Keratinocyte (primary cell): ENCODE measurements at places on chromosomes 11 and 22.

DNA sequence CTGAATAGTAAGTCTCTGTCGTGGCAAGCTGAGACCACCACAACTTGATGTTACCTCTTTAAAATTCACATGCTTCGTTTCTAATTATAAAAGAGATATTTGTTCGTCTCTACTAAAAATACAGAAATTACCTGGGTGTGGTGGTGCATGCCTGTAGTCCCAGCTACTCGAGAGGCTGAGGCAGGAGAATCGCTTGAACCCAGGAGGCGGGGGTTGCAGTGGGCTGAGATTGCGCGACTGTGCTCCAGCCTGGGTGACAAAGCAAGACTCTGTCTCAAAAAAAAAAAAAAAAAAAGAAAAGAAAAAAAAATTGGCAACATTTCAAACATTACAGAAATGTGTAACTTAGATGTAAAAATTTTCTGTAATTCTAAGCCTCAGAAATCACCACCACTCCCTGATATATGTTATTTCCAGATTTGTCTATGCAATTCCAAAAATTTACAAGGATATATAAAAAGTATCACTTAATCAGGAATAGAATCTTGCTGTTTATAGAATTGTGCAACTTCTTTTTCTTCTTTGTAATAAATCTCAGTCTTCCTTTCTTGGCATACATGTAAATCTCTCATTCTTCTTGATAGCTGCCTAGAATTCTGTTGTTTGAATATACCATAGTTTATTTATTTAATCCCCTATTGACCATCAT lies 37.3 kb downstream of the C11orf96 start:
- no peak for DNase-seq

DNA sequence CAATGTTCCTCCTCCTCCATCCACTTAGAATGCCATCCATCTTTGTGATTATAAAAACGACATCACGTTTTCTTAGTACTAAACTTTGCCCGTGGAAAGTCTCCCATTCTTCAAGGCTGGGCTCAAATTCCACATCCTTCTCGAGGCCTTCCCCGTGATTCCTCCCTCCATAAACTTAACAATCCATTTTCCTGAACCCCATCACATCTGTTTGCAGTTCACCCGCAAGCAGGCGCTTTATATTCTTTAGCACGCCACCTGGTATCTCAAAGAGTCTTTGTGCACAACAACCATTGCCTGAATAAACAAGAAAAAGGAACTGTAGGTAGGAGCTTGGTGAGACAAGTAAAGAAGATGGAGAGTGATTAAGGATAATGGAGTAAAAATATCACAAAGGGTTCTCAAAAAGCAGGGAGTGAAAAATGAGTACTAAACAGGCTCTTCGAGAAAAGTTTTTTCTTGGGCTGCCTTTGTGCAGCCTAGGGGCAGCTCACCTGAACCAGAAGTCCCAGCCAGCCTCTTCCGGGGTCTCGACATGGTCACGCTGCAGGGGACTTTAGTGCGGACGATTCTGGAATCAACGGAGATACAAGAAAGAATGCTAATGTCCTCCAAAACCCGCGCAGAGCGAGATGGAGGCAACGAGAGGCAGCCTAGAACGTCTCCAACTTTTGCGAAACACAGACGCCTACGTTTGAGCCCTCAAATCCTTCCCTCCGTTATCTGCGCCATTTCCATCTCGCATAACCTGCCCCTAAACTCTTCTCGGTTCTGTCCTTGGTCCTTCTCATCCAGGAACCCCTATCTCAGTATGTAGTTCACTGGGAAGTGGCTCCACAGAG lies 585 bp downstream of the THYN1 start:
- no peak for DNase-seq

GRCh38 chr11:3115321-3115720 lies 49.8 kb downstream of the OSBPL5 start:
- DNase-seq: no peak

- DNase-seq: no peak
Observed at GRCh38 chr11:71247551-71248250, 4.7 kb downstream of the SHANK2 start.

DNA sequence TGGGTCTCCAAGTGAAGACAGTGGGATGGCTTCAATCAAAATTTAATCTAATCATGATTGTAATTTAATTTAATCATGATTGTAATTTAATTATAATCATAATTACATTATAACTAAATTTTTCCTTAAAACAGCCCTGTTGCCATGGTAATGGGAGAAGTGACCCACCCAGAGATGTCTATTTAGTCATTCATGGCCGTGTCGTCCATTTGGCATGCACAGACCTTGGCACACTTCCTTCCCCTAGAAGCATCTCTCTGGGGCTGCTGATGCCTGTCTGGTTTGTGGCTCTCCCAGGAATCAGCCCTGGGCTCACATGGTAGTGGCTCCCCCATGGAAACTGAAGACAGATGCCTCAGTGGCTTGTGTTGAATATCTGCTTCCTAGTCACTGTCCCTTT lies 27.0 kb downstream of the P4HA3 start:
- no peak for DNase-seq

- DNase-seq: no peak
Observed at GRCh38 chr22:43363315-43364168, 20.4 kb upstream of the SCUBE1 start.

DNA sequence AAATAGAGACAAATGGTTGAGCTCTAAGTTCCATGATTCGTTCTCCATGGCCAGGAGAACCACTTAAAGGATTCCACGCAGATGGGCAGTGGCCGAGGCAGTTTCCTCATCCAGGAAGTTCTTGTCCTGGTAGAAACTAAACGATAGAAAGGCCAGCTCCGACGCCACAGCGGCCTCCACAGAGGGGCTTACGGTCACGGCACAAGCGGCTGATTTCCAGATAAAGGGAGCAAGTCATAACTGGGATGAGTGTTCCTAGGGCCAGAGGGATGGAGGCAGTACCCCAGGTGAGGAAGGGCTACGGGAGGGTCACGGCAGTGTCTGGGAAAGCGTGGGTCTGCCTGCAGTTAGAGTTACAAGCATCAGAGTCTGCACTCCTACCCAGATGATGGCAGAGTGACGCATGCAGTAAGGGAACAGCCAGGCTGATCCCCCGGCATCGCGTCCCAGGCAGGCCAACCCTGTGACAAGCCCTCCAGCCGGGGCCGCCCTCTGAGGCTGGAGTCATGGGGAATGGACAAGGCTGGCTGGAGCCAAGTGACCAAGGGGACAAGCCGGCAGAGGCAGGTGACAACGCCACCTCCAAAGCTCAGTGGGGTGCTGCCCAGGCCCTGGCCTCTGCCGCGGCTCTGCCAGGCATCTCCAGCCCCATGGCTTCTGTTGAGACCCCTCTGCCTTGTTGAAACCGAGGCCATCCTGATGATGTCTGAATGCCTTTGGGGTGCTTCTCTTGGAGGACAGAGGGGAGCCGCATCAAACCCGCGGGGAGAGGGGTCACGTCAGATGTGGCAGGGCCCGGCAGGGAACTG lies 475.1 kb downstream of the BRD1 start:
- no peak for DNase-seq

DNA sequence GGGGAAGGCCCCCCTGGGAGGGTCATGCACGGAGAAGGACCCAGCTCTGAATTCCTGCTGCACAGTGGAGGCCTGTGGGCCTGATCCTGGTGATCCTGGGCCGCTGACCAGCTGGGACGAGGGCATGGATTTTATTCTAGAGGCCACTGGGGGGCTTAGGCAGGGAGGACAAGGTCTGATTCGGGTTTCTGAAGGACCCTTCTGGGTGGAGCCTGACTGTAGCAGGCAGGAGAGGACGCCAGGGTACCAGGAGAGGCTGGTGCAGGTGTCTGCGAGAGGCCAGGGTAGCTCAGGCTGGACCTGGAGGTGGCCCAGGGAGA lies 31.3 kb downstream of the MPPED1 start:
- no peak for DNase-seq

DNA sequence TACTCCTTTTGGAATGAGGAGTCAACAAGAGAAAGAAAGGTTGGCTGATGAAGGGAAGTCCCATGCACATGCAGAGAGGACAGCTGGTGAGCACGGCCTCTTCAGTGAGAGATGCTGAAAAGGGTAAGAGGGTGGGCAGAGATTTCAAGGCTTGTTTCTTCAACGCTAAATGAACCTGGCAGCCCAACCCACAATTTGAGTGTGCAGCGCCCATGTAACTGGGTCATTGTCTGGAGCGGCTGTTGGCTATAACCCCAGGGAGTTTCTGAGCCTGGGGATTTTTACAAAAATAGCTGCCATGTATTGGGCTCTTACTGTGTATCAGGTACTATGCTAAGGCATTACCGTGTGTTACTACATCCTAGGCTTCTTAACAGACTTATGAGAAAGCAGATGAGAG lies 594.1 kb downstream of the ETS1 start:
- no peak for DNase-seq

DNA sequence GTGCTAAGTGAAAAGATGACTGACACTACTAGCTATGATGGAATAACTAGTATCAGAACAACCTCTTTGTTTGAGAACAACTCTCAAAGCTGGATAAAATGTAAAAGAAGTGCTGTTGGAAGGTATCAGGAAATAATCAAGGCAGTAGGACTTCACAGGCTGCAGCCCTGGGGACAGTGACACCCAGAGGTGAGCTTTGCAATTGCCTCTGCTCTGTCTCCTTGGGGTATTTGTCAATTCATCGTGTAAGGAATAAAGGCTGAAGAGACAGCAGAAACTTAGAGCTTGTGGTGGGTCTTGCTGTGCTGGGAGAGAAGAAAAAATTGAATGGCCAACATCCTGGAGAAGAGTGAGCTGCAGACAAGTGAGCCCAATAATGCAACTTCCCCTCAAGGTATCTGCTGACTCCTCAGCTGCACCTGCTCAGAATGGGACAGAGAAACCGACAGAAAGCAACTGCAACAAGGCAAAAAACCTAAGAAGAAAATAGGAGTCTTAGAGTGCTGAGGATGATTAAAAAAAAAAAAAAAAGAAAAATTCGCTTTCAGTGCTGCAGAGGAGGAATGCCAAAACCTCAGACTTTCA lies 141.1 kb downstream of the RCN1 start:
- DNase-seq: no peak

DNA sequence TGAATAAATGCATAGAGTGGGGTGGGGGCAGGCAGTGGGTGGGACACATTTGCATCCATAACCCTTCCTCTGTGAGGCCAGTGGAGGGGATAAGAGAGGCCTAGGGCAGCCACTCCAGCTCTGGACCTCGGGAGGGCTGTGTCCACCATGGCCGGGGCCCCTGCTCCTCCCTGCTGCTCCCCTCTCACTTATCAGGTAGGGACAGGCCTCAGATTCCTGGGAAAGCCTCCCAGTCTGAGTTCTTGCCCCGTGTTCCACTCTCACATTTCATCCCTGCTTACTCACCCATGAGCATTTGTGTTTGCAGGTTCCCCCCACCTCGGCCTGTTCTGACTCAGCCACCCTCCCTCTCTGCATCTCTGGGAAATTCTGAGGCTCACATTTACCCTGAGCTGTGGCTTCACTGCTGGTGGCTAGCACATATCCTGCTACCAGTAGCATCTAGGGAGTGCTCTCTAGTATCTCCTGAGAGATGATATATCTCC lies 128.7 kb upstream of the TOP3B start:
- DNase-seq: peak; percentile 84

DNA sequence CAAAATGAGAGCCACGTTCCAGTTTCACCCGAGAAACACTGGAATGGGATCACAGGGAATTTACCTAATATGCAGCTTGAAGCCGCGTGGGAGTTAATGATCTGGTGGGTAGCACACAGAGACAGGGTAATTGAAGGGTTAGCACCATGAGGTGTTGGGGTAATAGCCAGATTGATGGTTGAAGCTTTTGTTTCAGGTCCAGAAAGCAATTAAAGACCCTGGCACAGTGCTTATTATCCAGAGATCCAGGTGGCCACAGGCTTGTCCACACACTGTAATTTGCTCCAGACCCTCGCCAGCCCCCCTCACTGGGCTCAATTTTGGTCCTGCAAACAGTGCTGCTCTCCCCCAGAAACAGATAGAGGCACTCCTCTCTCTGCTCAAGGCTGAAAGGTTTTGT lies 282.5 kb upstream of the ISX start:
- DNase-seq: no peak

- DNase-seq: no peak
Observed at GRCh38 chr22:36395055-36395849, 7.5 kb upstream of the MYH9 start.

- DNase-seq: no peak
Observed at GRCh38 chr11:128867277-128867676, at the start of gene KCNJ1. Gene KCNJ1, minus strand, starts transcription at chr11:128867296. Its CDS starts 27,053 bp downstream, at chr11:128840243.

DNA sequence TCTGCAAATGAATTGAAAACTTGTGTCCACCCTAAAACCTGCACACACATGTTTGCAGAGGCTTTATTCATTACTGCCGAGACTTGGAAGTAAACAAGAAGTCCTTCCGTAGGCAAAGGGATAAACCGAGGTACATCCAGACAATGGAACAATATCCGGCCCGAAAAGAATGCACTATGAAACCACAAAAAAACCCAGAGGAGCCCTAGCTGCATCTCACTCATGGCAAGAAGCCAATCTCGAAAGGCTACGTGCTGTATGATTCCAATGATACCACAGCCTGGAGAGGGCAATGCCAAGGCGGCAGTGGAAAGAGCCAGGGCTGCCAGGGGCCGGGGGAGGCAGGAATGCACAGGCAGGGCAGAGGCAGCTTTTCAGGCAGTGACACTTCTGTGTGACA lies 3.2 kb upstream of the MRPL23 start:
- DNase-seq: peak; percentile 28

DNA sequence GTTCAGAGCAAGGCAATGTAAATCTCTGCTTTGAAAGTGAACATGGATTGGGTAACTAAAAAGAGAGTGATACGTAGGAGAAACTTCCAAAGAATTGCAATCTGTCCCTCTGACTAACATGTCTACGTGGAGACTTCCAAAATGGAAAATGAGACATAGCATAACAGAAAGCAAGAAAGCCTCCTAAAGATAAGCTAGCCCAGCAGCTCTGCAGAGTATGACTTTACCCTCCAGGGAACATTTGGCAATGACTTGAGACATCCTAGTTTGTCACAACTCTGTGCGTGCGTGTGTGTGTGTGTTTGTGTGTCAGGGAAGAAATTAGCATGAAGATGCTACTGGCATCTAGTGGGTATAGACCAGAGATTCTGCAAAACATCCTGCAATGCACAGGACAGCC lies 817.4 kb downstream of the NTM start:
- no peak for DNase-seq

GRCh38 chr11:9617940-9618339 lies 44.5 kb downstream of the WEE1 start:
- DNase-seq: no peak

DNA sequence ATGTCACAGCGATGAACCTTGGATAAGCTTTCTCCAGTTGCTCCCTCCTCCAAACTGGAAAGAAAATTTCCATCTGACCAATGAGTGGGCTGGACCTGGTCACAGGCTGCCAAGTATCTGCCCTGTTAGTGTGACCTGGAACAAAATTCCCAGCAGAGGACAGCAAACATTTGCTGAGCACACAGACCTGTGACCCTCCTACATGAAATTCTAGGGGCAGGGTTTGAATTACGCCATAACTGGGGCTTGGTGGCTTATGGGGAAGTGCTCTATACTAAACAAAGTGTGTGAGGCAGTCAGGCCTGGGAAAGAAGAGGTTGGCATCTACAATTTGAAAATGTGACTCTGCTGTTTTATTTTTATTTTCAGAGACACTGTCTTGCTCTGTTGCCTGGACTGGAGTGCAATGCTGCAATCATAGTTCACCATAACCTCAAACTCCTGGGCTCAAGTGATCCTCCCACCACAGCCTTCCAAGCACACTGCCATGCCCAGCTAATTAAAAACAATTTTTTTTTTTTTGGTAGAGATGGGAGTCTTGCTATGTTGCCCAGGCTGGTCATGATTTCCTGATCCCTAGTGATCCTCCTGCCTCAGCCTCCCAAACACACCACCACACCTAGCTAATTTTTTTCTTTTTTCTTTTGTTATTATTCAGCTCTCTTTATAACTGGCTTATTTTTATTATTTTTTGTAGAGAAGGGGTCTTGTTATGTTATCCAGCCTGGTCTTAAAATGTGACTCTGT lies 13.6 kb upstream of the XBP1 start:
- DNase-seq: no peak

GRCh38 chr11:42410251-42410955 lies 901.4 kb upstream of the API5 start:
- DNase-seq: no peak
